Stromal cell of bone marrow (primary cell): ENCODE measurements at places on chromosomes 7 and 10.

DNA sequence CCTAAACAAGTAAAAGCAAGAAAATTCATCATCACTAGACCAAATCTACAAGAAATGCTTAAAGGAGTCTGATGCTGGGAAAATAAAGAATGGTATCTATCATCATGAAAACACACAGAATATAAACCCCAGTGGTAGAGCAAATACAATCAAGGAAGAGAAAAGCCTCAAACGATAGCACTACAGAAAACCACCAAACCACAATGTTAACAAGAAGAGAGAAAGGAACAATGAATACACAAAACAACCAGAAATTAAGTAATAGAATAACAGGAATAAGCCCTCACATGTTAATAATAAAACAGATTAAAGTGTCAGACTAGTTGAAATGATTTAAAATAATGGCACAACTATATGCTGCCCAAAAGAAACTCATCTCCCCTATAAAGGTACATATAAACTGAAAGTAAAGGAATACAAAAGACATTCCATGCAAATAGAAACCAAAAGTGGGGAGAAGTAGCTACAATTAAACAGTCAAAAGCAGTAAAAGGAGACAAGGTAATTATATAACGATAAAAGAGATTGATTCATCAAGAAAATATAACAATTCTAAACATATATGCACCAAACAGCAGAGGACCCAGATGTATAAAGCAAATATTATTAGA is 77.3 kb downstream of the JMJD1C start:
- no peak for DNase-seq

DNA sequence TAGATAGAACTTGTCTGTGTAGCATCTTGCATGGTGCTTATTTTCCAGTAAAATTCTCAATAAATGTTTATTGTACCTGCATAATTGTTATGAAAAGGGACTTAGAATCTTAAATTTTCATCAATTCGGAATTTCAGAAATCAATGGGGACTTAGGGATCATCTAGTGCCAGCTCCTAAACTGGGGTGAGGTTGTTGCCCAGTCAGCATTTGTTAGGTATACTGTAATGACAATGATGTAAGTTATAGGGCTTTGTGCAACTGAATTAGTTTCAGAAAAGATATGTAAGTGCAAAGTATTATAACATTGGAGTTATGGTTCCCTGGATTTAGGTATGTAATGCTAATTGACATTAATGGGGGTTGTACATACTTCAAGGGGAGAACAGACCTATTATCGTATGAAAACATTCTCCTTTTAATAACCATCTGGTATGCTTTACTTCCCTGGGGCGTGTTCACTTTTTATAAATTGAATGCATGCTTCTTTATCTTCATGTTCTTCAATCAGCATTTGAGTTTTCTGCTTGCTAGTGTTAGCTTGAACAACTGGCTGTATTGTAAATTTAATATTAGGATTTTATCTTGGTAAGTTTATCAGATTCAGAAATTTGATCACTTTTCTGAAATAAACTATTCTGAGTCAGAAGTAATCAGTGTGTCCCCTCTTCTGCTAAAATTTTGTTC is 270.3 kb downstream of the BBS9 start:
- no peak for DNase-seq

- DNase-seq: no peak
Observed at GRCh38 chr7:4836206-4836661, 25.6 kb downstream of the PAPOLB start.

DNA sequence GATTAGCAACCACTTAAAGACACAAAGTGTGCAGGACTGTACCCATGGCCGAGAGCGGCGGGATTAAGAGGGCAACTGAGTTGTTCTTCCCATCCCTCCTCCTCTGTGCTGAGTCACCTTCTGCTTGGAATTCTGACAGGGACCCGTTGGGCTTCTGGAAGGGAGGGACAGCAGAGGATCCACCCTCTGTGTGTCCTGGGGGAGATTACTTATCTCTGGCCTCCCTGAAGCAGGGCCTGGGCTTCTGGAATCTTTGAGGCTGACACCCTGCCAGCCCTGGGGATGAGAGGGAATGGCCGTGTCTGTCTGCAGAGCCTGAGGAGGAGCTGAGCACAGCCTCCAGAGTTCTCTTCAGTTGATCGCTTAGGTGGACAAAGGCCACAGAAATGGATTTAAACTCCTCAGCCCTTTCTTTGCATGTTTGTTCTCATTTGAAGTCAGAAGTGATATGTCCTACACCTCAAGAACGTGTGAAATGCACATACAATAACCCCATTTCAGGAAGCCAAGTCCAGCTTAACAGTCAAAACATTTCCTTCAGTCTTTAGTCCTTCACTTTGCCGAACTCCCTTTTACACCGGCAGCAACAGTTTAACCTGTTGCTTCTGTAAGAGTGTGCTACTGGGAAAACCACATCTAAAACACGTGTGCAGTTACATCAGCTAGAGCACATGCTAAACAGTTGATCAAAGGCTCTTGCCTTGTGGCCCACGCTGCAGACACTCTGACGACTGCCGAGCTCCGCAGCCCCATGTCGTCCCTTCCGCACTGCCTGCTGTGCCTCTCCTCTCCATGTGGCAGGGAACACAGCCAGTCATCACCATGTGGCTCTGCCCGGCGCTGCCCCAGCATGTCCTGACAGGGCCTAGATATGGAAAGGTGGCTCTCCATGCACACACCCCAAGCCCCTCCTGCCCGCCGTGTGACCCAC is 55.7 kb downstream of the IKZF1 start:
- DNase-seq: no peak

GRCh38 chr7:28748933-28749584 is 209.1 kb downstream of the TRIL start:
- no peak for DNase-seq

DNA sequence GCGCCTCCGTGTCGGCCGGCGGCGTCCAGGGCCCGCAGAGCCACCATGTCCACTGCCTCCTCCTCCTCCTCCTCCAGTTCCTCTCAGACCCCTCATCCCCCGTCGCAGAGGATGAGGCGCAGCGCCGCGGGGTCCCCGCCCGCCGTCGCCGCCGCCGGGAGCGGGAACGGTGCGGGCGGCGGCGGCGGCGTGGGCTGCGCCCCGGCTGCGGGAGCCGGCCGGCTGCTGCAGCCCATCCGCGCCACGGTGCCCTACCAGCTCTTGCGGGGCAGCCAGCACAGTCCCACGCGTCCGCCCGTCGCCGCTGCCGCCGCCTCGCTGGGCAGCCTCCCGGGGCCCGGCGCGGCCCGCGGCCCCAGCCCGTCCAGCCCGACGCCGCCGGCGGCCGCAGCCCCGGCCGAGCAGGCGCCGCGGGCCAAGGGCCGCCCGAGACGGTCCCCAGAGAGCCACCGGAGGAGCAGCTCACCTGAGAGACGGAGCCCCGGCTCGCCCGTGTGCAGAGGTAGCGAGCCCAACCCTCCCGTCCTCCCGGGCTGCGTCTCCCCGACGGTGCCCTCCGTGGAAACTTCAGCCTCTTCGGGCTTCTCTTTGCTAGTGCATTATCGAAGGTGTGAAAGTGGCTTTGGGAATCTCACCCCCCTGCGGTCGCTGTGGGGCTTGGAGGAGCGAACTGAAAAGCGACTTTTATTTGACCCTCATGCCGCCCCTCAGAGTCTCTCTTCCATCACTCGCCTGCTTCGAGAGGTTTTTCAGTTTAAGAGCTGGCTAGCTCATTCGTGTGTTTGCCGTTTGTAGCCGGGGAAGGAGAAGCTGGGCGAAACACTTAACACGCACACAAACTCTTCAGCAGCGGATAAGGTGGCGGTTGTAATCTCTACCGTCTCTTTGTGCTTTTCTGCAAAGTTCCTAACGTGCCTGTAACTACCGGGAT is 975 bp downstream of the GLCCI1 start:
- peak; percentile 18 for DNase-seq

DNA sequence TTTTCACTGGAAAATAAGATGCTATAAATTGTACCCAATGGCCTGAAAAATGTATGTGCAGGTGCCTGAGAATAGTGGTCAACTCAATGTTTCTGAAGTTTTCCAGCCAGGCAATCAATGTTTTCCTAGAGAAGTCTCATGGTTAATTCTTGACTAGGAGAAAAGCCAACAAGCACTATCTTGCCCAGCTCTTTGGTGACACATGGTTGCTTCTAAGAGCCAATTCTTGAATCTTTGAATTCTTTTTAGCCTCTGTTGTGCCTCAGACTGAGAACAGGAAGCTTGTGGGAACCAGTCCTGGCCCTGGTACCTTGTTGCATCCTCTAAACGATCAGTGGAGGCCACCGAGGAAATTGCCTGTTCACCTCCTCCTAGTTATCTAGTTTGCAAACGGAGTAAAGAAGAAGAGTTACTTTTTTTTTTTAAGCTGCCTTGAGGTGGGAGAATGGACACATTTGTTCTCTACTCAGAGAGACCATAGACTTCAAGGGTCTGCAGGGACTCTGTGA is 144.0 kb upstream of the MKLN1 start:
- no peak for DNase-seq

GRCh38 chr10:72048450-72049124 is 39.8 kb downstream of the SPOCK2 start:
- peak; percentile 84 for DNase-seq

- DNase-seq: no peak
Observed at GRCh38 chr10:67015225-67015624, 89.4 kb downstream of the LRRTM3 start.

GRCh38 chr7:48298779-48299178 is 127.5 kb downstream of the ABCA13 start:
- DNase-seq: peak; percentile 72

DNA sequence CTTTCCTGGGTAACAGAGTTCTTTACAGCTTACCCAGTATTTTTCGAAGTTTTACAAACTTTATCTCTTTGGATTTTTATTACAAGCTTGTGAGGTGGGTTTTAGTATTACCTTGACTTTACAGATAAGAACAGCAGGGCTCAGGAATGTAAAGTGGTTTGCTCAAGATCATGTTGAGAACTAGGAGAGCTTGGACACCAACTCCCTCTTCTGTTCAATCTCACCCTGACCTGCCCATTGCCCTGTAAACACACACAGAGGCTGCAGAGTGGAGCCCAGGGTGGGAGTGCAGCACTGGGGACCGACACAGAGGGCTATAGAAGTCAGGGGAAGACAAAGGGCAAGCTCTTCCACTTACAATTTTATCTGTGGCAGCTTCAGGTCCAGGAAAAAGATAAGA is 4.6 kb upstream of the TSPAN14 start:
- no peak for DNase-seq

DNA sequence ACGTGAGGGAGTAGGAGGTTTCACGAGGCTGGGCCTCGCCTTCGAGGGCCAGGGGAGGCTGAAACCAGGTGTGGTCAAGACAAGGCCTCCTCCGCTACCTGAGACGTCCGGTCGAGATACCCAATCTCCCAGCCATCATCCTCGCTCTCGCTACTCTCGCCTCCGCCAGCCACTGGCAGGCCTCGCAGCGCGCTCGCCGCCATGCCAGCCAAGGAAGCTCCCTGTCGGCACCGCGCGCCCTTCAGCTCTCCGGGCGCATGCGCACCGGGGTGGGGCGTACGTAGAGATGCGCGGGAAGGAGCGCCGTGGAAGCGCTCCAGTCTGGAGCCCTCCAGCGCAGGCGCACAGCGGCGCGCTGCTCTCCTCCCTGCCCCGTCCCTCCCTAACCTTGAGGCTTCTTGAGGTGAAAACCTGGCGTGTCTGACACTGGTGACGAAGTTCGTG is at the start of gene ASZ1:
Gene ASZ1 (minus strand): TSS at position 236 of the 444 bp plus-strand sequence. CDS start 33 bp downstream, at position 203.
- no peak for DNase-seq

DNA sequence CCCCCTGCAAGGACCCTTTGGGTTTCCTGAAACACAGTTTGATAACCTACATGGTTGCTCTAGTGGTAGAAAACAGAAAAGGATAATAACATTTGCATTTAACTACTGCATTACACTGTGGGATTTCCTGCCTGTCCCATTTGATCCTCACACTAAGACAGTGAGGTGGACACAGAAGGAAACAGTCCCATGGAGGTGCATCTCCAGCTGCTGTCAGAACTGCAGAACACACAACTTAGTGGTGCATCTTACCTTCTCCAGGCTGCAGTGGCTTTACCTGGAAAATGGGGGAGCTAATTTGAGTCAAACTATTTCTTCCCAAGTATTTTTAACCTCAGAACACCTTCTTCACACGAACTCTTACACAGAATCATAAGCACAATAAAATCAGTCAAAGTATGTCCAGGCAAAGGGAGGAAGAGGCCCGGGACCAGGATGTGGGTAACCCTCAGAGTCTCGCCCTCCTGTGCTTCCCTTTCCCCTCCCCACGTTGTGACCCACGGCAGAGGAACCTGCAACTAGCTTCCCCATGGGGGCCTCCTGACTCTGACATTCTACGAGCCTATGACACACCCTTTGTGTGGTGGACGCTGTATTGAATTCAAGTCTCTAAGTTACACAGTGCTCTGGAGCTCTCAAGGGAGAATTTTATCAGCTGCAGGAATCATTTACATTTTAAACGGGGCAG is 33.7 kb downstream of the SCRN1 start:
- DNase-seq: no peak

DNA sequence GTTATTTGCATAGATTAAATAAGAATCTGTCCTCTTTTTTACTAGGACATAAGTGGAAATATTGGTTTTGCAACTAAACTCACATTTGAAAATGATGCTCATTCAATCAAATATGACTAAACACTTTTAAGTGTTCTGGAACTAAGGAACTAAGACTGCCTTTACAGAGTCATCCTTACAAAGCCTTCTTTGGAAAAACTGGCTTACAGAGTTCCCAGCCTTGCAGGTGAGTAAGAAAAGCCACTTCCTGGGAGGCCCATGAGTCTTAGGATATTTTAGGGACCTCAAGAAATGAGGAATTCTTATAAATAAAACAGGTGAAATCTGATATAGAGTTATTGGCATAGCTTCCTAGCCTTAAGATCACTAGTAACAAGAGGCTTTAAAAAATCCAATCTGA is 135.5 kb downstream of the ALOX5 start:
- no peak for DNase-seq

GRCh38 chr7:11294218-11294617 is 320.5 kb downstream of the PHF14 start:
- DNase-seq: no peak

DNA sequence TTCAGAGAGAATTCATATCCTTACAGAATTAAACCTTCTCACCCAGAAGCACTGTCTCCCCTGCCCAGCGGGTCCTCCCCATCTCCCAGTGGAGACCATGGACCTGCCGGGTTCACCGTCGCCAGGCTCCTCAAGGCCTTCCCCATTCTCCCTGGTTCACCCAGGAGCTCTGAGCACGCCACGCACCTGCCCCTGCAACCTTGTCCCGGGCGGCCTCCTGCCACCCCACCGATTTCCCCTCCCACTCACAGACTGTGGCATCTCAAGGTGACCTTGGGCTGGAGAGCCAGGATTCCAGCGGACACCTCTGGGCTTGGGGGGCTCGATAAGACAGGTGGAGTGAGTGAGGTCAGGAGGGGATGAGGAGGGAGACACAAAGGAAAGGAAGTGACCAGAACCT is 135.3 kb downstream of the PTPRN2 start:
- DNase-seq: no peak

DNA sequence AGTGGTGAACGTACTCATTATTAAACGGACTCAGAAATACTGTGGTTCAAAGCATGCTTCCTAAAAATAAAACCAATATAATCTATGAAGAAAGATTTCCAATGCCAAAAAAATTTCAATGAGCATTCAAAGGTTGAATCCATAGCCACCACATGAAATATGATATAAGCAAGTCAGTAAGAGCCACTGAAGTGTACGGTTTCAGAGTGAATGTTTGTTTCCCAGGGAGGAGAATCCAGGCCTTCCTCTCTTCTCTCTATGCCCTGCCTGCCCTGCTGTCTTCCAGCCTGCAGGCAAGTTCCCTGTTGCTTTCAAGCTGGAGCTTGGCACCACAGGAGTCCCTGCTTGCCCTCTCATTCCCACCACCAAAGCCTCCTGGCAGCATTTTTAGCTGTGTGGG is 1171.6 kb upstream of the C7orf33 start:
- DNase-seq: no peak
